ENCODE measurements at places on chromosomes 4 and X. TPM values are rescaled to one million over a fixed set of nuclear protein-coding genes. Genes with fewer than 3 reads are reported as not detected.

ARHGAP36 gene
- total RNA-seq, result not detected

SPANXB1 gene
- not detected for total RNA-seq

TBX22 gene
- not detected for total RNA-seq

- H3K27me3 ChIP-seq, result peaks cover 42% of the 10 kb centered on the region
- no peaks in the 10 kb centered on the region for H3K4me1 ChIP-seq
- H3K36me3 ChIP-seq, result no peaks in the 10 kb centered on the region
- peak; percentile 53 for DNase-seq
Measured at GRCh38 chrX:40167850-40168479, 70.2 kb upstream of the BCOR start.

GRCh38 chrX:9312922-9313867, 151.7 kb upstream of the TBL1X start:
- H3K4me3 ChIP-seq, result no peak overlapping the region
- no peaks in the 10 kb centered on the region for H3K4me1 ChIP-seq
- H3K36me3 ChIP-seq, result no peaks in the 10 kb centered on the region

DNA sequence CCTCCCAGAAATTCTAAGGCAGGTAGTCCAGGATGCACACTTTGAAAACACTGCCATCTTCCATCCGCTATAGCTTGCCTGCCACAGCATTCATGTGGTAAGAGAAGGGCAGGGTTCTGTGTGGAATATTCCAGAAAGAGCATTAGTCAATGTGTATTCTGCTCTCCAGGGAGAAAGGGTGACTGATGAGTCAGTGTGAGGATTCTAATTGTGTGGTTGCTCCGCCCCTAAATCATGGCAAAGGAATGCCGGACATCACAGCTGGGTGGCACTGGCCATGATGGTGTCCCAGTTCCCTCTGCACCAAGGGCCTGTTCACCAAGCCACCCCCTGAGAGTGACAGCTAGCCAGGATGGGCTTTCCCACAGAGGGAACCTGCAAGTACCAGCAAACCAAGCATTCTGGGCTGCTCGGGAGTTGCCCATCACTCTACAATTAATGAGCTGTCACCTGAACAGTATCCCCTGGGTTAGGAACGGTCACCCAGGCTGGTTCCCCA, 9.5 kb downstream of the IDS start:
- DNase-seq, result no peak
- H3K27me3 ChIP-seq, result no peaks in the 10 kb centered on the region
- H3K36me3 ChIP-seq, result no peaks in the 10 kb centered on the region
- no peak overlapping the region for H3K27ac ChIP-seq
- H3K4me1 ChIP-seq, result no peaks in the 10 kb centered on the region
- no peak overlapping the region for H3K4me3 ChIP-seq

Data from colonic mucosa (tissue), 4 donors.